Head of caudate nucleus (tissue), 42 donors: ENCODE measurements at places on chromosomes 2 and 18.

- no peak for DNase-seq
Observed at GRCh38 chr2:192230889-192231453, 36.2 kb upstream of the TMEFF2 start.

DNA sequence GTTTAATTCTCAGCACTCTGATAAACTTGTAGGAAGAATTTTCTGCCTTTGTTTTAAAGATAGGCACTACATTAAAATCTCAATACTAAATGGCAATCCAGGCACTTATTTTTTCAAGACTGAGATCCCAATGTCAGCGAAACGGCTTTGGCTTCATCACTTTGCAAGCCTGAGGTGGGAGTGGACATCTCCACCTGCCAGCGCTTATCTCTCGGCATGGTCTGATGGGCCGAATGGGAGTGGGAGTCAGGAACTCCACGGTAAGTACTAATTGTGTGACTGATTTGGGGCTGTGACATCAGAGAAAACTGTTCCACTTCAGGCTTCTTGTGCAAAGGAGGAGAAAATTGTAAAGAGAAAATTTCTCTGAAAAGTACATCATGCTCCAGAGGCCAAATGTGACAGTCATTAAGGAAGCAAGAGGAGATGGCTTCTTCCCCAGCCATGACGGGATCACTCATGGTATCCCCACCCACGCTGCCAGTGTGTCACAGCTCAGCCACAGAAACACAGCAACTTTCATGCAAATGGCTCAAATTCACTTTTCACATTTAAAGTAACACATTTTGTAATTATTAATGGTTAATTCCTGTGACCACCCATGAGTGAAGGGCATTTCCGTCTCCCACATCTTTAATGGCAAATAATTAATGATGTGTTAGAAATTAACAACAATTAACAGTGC, 385.5 kb upstream of the HNRNPA3 start:
- DNase-seq: no peak

- DNase-seq: no peak
Observed at GRCh38 chr2:16686641-16687040, 21.0 kb upstream of the CYRIA start.

DNA sequence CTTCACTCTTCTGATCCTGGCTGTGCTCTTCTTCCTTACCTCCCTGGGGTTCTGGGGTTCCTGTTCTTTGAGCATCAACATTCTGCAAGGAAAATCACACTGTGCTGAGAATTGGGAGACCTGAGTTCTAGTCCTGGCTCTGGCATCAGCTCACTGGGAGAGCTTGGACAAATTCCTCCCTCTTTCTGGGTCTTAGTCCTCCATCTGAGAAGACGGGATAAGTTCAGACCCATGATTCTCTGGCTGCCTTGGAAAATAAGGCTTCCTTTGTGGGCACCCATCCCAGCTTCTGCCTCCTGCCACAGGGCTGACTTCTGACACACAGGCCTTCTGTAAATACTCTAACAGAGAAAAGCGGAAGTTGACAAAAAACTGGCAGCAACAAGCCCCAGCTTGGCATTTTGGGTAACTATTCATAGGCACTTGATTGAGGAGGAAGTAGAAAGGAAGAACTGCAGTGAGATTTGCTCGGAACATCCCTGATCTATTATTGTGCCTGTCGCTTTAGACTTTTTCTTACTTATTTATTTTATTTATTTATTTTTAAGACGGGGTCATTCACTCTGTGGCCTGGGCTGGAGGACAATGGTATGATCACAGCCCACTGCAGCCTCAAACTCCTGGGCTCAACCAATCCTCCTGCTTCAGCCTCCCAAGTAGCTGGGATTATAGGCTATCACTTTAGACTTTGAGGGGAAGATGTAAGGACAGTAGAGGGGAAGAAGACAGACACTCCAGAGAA, 7.9 kb downstream of the PCBP1 start:
- DNase-seq: peak; percentile 77

DNA sequence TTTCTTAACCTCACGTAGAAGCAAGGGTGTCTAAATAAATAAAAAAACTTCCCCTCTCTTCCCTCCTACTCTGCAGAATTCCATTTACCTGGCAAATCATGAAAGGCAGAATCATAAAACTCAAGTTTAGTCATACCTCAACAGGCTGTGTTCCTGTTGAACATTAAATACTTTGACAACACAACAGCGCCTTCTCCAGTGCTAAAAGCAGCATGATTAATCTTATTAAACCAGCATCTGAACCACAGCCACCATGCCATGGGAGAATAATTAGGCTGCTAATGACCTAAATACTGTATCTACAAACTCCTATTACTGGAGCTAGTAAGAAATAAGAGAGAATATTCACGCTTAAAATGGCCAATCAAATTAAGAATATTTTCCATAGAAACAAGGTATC, 68.1 kb downstream of the CDH2 start:
- DNase-seq: no peak

GRCh38 chr2:118431165-118431517, 342.9 kb downstream of the INSIG2 start:
- no peak for DNase-seq

DNA sequence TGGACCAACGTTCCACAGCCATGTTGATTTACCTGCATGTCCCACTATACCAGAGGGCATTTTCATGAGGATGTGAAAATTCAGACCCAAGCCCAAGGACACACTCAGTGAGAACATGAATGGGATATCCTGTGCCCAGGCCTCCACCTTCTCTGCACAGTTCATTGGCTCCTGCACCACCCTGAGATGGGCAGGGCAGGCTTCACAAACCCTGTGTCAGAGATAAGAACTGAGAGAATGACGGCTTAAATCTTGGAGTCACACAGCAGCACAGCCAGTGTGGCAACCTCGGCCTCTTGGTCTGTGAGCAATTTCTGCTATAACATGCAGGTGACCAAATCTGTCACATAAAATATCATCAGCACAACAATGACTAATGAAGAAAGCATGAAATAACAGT, 71.9 kb downstream of the UXS1 start:
- no peak for DNase-seq
